ENCODE measurements at places on chromosomes 2 and 18.

DNA sequence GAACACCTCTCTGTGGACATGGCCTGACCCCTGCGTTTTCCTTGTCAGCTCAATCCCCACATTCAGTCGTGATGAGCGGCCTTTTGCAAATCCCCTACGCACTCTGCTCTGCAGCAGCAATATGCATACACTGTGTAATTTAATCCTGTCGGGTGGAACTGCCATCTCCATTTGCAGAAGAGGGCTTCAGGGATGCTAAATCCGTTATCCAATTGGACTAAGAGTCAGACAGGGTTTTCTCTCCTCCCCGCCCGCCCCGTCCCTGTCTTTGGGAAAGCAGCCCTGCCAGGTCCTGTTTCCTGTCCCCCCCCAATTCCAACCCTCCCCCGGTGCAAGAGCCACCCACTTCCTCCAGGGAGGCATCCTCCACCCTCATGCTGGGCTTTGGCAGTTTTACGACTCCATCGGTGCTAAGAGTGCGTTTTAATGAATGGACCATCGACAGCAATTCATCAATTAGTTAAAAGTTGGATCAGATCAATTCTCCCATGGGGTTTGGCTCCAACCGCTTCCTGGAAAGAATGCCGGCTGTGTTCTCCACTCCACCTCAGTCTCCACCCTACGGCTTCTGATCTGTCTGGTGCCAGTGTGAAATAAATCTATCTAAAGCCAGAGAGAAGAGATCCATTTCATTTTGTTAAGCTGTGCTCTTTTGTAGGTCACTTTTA is 53.5 kb upstream of the ASAP2 start:
- DNase-seq, result no peak

DNA sequence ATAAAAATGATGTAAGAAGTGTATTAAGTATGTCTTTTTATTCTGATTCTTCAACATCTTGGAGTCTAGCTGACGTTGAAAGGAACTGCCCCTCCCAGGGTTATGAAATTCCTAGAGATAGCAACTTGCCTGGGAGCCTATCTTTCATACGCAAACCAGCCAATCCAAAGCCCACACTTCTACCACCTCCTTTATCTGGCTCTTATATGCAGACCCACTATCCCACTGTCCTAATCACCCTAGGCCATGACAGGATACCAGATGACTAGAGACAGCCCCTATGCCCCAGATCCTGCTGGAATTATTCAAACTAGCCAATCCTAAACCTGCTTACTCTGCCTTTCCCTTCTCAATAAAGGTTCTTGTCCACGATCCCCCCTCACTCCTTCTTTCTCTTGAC is 11.8 kb upstream of the CDC42EP3 start:
- DNase-seq, result no peak

GRCh38 chr2:239731422-239731821 is 293.7 kb downstream of the NDUFA10 start:
- no peak for DNase-seq

GRCh38 chr18:57984490-57985115 is 59.4 kb upstream of the NEDD4L start:
- no peak for DNase-seq

DNA sequence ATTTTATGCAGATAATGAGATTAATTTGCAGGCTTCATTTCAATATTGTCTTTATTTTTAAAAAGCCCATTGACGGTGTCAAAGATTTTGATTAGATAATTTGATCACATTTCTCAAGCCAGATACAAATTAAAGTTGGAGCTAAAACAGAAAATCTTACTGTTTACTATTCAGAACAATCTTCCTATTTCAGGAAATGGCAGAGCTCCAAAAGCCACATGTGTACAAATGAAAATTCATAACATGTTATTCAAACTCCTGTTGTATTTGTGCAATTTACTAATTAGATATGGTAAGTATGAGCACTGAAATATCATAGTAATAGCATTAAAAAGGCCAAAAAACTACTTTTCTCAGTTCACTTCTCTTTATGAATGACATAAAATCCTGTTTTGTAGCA is 682.9 kb downstream of the KCNJ3 start:
- DNase-seq, result no peak

DNA sequence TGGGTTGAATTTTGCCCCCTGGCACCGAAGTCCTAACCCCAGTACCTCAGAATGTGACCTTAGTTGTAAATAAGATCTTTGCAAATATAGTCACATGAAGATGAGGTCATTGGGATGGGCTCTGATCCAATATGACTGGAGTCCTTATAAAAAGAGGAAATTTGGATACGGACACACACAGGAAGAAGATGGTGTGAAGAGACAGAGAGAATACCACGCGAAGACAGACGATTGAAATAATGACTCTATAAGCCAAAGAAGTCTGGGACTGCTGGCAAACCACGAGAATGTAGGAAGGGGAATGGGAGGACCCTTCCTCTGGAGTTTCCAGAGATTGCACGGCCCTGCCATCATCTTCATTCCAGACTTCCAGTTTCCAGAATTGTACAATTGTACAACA is 98.6 kb downstream of the CPO start:
- no peak for DNase-seq

DNA sequence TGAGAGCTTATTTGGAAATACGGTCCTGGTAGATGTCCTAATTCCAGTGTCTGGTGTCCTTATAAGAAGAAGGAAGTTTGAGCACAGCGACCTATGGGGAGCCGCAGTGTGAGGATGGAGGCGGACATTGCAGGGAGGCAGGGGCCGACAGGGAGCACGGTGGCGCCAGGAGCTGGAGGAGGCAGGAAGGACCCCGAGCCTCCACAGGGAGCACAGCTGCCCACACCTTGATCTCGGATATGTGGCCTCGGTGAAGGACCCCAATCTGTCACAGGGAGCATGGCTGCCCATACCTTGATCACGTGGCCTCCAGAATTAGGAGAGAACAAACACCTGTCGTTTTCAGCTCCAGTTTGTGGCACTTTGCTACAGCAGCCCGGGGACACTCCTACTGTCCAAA is 461.6 kb upstream of the SALL3 start:
- DNase-seq, result no peak

- no peak for DNase-seq
Measured at GRCh38 chr18:48441405-48441881, 32.3 kb upstream of the ZBTB7C start.

- DNase-seq, result no peak
Measured at GRCh38 chr2:194252127-194252526, 1404.9 kb upstream of the SLC39A10 start.

GRCh38 chr2:47187069-47187468 is 32.0 kb upstream of the STPG4 start:
- no peak for DNase-seq

DNA sequence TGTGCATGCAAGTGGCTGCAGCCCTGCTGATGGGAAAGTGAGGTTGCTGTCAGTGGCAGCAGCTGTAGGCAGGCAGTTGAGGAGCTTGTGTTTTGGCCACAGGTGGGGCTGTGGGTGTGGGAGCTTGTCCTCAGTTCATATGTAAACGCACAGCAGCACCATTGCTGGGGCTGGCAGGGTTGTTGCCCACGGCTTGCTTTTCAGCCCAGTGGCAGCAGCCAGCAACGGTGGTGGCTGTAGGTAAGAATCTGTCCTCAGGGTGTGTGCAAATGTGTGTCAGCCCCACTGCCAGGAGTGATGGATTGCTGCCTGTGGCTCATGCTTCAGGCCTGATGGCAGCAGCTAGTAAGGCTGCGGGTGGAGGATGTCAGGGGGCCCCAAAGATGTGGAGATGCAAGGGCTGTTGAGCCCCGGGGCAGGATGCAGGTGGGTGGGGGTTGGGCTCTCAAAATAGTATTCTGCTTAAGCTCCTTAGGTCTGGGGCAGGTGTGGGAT is 141.3 kb upstream of the THUMPD2 start:
- DNase-seq, result no peak

DNA sequence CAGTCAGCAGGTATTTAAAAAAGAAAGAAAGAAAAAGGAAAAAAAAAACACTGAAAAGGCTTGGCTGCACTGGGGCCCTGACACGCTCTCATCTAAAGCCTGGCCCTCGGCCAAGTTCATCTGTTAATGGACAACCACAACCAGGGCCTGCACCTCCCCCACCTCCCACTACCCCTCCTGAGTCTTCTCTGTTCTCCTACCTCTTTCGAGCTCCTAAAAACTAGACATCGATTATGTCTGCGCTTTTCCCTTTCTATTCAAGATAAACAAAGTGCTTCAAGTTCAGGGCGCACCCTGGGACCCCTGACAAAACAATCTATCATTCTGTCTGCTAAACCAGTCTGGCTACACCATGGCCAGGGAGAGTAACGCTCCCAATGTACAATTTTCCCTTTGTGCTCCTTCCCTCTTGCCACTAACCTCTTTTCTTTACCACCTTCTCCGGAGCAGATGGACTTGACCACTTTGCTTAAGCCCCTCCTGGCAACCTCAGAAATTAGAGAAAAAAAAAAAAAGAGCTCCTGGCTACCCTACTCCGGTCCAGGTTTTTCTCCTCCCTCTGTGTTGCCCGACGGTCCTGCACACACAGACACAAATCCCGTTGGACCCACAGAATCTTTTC is 22.7 kb downstream of the BCL11A start:
- DNase-seq, result no peak

GRCh38 chr2:129641371-129641770 is 338.1 kb upstream of the RAB6C start:
- DNase-seq, result no peak

GRCh38 chr2:23589220-23589647 is 204.3 kb downstream of the KLHL29 start:
- DNase-seq, result no peak

DNA sequence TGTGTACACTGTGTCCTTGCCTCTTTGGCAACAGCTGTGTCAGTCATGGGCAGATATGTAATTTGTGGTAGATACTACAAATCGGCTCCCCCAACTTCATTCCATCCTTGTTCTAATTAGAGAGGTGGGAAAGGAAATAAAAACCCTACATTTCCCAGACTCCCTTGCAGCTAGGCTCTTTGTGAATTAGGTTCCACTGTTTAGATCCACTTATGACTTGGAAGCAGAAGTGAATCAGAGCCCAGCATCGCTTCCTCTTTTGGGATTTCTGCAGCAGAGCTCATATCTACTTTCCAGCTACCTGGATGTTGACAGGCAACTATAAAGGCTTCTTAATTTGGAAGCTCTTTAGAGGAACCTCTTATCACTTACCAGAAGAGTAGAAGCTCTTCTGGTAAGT is 34.1 kb upstream of the NARS1 start:
- DNase-seq, result no peak

GRCh38 chr2:128405981-128406613 is 87.4 kb upstream of the HS6ST1 start:
- no peak for DNase-seq

DNA sequence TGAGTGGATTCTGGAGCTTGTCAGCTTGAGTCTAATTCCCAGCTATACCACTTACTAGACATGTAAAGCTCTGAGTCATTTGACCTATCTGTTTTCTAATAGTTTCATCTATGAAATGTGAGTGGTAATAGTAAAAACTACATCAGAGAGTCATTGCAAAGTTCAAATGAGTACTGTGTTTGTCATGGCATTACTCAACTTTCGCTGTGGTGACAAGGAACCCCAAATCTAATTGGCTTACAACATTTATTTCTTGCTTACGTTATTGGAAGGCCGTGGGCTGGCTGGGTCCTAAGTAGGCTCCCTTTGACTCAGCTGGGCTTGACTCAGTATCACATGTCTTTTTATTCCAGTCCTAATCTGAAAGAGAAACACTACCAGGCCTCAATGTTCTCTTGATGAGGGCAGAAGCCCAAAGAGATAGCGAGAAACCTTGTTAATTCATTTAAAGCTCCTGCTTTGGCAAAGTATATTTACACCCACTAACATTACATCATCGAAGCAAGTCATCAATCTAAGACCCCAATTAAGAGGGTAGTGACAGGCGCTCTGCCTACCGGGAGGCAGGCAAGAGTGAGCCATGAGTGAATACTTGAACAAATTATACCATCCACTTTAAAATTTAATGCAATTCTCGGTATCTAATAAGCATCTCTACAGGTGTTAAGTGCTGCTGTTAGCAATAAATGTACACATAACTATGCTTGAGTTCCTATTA is 431.8 kb upstream of the SPHKAP start:
- DNase-seq, result no peak

DNA sequence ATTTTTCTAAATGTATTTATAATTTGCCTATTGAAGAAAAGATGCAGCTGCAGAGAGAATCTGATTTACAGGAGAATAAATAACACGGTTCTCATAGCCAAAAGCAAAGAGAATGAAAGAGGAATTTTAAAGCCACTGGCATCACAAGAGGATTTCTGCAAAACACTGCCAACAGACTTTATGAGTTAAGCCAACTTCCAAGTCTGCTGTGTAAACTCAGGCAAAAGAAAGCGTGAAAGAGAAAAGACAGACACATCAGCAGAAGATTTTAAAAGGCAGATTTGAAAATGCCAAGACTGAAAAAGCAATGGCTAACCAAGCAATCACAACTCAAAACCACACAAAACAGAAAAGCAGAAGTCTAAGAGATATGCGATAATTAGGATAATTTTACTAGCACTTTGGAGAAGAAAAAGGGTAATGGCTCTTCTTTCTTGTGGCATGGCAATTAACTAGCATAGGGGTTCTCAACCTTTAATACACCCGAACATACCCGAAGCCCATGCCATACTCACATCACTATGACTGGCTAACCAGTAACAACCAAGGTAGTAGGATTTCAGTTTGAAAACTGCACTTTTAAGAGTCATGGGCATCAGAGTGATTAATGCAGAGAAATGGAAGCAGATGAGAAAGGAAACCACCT is 4.9 kb downstream of the DARS1 start:
- DNase-seq, result no peak

GRCh38 chr2:127045792-127046501 is 61.0 kb downstream of the BIN1 start:
- no peak for DNase-seq

DNA sequence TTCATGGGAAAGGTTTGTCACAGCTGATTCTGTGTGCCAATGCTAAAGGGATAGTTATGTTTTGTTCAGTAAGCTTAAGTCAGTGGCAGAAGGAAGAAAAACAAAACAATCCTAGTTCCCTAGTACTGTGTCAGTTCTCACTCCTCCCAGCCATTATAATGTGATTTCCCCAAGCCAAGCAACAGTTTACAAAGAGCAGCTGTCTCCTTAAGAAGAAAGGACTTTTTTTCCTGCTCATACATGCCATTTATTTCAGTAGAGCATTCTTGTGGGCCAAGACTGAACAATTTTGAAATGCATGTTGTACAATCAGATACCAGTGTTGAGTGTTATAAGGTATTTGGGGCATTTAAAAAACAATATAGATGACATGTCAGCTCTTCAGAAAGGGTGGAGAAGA is 52.1 kb downstream of the NEMP2 start:
- DNase-seq, result no peak

All from activated CD4-positive, alpha-beta T cell treated with anti-CD3 and anti-CD28 coated beads, Interleukin-2, amount 50 U/mL, for 48 hours (primary cell).